ENCODE measurements at places on chromosomes 11 and 22.

DNA sequence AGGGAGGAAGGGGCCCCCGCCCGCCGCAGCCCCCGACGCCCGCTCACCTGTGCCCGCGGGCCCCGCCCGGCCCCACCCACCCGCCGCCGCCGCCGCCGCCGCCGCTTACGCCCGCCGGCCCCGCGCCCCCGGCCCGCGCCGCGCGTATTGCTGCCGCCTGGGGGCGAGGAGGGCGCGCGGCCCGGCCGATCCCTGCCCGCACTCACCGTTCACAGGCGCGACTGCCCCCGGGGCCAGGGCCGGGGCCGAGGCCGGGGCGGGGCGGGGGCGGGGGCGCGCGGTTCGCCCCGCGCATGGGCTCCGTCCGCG, 212 bp downstream of the HRAS start:
- DNase-seq: no peak

GRCh38 chr11:88543902-88544655, 206.5 kb upstream of the CTSC start:
- peak; percentile 60 for DNase-seq

DNA sequence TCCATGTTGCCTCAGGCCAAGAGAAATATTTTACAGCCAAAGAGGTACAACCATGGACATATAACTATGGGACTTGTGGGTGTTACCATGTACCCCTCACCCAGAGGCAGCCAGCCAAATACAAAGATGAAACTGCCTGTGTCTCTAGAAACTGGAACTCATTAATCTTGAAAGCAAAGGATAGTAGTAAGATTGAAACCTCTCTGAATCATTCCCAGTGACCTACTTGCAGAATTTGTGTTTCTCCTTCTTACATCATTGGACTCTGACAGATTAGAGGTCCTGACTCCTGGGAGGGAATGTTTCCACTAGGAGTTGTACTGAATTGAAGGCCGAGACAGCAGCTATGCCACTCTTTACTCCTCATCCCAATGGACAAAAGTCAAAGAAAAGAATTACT, 257.4 kb upstream of the UBASH3B start:
- no peak for DNase-seq

DNA sequence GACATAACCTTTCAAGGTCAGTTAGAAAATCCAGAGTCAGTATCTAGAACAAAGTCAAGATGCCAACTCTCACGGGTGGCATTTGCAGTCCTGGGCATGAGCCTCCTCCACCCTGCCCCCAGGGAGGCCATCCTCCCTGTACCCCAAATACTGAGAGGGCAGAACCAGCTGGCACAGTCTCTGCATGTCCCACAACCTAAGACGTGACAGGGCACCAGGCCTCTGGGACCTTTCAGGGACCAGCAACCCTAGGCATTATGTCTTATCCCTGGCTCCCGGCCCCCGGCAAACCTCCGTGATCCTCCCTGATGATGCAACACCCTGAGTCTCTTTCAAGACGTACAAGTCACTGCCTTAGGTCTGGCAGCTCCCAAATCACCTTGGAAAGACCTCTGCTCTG, 2.0 kb downstream of the MB start:
- no peak for DNase-seq

DNA sequence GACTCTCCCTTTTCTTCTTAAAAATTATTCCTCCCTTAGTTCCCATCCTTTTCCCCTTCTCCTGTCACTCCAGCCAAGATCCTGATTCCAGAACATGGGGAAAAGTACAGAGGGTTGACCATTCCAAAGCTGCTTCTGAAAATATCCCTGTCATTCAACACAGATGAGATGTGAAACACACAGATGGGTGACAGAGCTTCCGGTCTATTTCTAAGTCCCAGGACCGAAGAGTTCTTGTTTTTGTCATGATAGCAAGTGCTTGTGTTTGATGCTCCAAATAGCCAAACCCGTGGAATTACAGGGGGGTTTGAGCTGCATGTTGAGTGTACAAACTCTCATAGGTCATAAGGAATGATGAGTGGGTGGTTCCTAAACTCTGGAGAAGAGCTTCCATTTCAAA, 57.9 kb downstream of the PARVA start:
- DNase-seq: no peak

GRCh38 chr22:43345761-43346301, 2.7 kb upstream of the SCUBE1 start:
- DNase-seq: no peak

GRCh38 chr11:119445850-119446249, 22.9 kb upstream of the THY1 start:
- no peak for DNase-seq

DNA sequence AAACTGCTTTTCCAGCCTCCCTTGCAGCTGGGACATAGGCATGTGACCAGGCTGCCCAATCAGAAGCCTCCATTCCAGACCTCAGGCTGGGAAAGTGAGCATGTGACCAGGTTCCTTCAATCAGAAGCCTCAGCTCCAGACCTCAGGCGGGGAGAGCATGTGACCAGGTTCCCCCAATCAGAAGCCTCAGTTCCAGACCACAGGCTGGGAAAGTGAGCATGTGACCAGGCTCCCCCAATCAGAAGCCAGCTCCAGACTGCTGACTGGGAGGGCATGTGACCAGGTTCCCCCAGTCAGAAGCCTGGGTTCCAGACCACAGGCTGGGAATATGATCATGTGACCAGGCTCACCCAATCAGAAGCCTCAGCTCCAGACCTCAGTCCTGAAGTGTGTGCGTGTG, 11.7 kb upstream of the IL2RB start:
- no peak for DNase-seq

DNA sequence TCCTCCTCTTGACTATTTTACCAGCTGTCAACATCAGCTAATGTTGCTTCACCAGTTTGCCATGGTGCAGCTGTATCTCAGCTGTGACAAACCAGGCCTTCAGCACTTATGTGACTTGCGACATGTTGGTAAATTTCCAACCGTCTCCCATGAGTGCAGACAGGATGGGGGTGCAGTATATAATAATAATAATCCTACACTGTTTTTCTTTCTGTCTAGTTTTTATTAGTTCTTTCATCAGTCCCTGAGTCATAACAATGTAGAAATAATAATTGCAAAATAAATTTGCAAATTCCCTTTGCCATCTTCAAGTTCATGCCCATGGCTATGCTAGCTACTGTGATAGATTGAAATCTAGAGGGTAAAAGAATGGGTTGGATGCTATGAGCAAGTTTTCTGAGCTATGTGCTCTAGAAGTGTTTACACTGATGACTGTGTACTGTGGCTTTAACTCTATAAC, 4.9 kb downstream of the MMP13 start:
- no peak for DNase-seq

DNA sequence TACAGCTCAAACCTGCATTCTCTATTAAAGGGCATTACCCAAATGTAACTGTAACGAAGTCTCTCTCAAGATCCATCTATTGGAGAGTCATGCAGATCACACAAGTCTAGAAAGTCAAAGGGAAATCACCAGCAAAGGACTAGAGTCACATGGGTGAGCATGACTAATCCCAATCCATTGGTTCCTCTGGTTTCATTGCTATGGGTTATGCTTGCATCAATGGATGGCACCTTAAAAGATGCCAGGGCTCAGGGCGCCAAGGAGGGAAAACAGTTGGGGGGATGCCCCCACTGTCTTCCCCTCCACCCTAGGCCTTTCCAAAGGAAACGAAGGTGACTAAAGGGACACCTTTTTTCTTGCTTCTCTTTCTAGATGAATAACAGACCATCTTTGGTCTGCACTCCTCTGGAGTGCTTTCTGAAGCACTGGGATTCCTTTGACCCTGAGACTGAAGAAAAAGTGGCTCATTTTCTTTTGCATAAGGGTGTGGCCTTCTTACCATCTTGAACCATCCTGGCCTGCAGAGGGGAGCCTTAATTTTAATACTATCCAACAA, 8.1 kb downstream of the NXPE4 start:
- no peak for DNase-seq

DNA sequence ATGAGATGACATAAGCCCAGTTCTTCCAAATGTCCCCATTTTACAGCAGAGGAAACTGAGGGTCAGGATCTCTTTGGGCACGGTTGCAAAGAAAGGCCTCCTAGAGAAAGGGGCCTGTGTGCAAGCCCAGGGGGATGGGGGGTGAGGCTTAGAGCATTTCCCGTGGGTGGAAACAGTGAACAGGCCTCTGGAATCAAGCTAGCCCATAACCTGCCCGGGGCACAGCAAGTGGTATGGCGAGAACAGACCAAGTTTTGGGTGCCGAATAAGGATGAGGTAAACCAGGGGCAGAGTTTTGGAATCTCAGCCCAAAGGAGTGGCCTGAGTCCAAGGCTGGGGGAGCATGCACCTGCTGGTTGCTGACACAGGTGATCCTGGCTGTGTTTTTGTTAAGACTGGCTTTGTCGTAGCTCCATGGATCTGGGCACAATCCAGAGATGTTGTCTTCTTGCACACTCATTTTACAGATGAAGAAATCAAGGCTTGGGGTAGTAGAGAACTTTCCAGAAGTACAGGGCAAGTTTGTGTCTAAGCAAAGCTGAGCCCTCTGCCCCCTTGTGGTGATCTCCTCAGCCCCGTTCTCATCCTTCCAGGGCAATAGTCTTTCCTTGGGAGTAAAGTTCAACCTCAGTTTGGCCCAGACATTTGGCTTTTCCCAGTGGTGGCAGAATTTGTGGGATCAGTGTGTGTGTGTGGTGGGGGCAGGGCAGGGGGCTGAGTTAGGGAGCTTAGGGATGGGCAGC, 53.5 kb upstream of the MYEOV start:
- no peak for DNase-seq

GRCh38 chr11:94120946-94121345, 7.7 kb upstream of the PANX1 start:
- no peak for DNase-seq

DNA sequence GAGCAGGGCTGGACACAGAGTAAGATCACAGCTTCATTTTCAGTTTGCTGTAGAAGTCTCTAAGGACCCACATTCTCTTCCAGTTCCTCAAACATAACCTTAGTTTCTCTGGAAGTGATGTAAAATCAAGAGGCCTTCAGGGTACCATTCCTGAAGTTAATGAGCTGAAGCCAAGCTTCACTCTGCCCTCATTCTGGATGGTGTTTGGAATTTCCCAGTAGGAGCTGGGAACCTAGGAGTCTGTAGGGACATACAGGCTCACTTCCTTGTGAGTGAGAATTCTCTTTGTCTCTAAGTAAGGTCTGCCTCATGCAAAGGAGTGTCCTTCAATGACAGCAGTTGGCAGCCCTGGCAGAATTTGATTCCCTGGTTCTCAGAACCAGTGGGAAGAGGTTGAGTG, 142.4 kb upstream of the NARS2 start:
- DNase-seq: no peak

GRCh38 chr22:50600538-50600937, at the start of gene MAPK8IP2:
Gene MAPK8IP2, plus strand, starts transcription at chr22:50600793. Its CDS starts 26 bp downstream, at chr22:50600819.
- DNase-seq: no peak

- DNase-seq: no peak
Measured at GRCh38 chr22:50622723-50623327, 5.1 kb downstream of the ARSA start.

DNA sequence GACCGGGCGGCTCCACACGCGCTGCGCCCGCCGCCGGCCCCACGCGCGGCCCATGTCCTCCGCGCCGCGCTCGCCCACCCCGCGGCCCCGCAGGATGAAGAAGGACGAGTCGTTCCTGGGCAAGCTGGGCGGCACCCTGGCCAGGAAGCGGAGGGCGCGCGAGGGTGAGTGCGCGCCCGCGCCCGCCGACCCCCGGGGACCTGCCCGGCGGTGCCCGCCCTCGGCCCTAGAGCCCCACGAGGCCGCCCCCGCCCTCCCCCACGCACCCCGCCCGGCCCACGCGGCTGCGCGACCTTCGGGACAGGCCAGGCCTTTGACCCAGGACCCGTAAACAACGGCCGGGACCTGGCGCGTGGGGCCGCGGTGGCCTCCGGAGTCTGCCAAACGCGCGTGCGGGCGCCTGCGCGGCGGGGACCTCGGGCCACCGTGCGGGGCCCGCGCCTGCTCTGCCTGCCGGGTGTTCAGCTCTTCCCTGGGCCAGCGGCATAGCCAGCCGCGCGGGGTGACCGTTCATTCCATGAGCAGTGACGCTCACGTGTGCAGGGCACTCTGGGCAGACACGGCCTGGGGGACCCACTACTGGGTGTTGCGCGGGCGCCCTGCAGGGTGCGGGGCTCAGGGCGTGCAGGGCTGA, at the start of gene PARVB:
Gene PARVB (plus strand): TSS at position 15 of the 634 bp plus-strand sequence. CDS start 38 bp downstream, at position 53.
- DNase-seq: no peak

DNA sequence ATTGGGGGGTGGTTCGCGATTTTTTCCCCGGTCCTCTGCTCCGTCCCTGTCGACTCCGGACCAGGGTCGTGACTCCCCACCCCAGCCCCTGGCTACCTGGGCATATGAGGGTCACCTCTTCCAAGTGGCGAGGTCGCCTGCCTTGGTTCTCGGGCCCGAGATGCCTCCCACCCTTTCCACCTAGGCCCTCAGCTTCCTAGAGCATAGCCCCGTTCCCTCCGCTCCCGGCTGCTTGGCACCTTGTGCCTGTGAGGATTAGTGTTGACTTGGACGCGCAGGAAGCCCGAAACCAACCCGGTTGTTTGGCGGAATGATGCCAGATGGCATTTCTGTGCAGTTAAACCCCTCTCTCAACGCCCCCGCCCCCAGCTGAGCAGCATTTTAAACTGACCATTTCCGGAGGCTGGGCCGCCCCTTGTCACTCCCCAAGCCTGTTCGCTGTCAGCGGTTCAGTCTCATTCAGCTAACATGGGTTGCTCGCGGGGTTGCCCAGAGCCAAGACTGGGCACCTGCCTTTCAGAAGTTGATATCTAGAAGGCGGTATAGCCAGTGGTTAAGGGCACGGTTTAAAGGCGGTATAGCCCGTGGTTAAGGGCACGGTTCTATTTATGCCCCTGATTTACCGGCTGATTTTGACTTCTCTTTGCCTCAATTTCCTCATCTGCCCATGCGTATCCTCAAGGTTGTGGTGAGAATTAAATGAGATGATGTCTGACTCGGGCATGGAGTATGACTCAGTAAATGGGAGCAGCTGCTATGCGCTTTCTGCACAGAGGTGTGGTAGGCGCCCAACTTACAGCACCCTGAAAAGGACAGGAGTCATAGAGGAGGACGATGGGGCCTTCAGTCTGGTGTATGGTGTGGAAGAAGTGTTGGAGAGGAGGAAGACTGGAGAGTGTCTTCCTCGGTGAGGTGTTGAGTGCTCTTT, 639 bp downstream of the INCENP start:
- DNase-seq: no peak

- no peak for DNase-seq
Measured at GRCh38 chr22:44493206-44493605, 4.8 kb downstream of the RTL6 start.

DNA sequence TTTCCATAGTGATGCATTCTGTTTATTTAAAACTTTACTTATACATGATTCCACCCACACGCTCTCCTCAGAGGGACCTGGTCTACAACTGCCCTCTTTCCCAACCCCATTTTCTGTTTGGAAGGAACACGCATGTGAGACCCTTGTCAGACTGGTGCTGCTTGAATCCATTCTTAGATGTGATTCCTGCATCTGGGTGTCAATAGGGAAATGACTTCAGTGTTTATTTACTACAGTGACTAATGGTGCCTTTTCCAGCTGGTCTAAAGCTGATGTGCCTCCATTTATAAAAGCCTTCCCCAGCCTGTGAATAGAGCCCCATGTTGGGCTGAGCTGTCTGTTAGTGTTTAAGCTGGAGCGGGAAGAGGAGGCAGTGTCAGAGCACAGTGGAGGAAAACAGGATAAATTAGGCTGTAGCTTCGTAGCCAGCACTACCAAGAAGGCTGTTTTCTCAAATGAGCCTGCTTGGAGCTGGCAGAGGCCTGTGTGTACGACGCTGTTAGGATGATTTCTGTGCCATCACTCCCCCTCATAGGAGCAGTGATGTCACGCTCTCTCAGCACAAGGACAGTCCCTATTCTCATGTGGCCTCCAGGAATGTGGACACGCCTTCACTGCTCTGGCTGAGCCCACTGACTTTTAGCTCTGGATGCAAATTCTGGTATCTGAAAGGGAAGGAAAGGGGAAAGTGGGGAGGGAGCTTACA, 18.9 kb upstream of the C11orf96 start:
- no peak for DNase-seq

Data from activated T-cell treated with anti-CD3 and anti-CD28 coated beads for 1 hour (primary cell).